A172 (cell line): ENCODE measurements at places on chromosomes 1 and 21.

- no peak for DNase-seq
Observed at GRCh38 chr1:226475142-226475511, 67.2 kb upstream of the PARP1 start.

DNA sequence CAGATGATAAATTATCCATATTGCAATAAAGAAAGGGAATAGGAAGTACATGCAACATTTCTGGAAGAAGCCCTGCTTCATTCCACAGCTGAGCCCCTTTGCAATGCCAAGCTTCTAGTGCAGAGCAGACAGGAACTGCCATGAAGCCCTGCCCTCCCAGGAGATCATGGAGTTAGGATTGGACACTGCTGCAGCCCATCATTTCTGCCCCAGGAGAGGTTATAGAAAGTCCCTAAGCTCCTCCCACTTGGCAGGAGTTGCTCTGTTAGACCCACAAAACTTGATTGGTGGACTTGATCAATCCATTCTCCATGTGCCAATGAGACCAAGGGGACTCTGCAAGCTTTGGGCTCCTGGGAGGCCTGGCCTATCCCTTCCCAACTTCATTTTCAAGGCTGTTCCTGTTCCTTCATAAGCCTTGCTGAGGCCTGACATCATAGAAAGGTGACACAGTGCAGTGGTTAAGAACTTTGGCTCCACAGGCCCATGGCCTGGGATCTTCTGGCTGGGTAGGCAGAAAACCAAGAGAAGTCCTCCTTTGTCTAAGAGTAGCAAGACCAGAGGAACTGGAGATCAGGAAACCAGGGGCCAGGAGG lies 1.3 kb upstream of the LAPTM5 start:
- no peak for DNase-seq

- peak; percentile 34 for DNase-seq
Observed at GRCh38 chr1:160377585-160378206, 10.8 kb downstream of the NHLH1 start.

- DNase-seq, result no peak
Observed at GRCh38 chr21:34878501-34878900, 170.6 kb downstream of the RUNX1 start.
